CD4-positive, CD25-positive, alpha-beta regulatory T cell (primary cell): ENCODE measurements at places on chromosomes 3 and 15. TPM values are rescaled to one million over a fixed set of nuclear protein-coding genes. Genes with fewer than 3 reads are reported as not detected.
A peak's percentile ranks its signal among the peaks of the same experiment; 100 is the strongest.

Gene ITGA11
- polyA plus RNA-seq, result 0.02 TPM

Gene ADCY5
- polyA plus RNA-seq, result not detected

Gene ZPLD1
- not detected for polyA plus RNA-seq

Gene SPPL2A
- 92.3 TPM for polyA plus RNA-seq

Gene PLAAT1
- not detected for polyA plus RNA-seq

Gene GHSR
- not detected for polyA plus RNA-seq

Gene C3orf80
- not detected for polyA plus RNA-seq

Gene AADACL2
- polyA plus RNA-seq, result not detected

Gene CPNE9
- not detected for polyA plus RNA-seq

Gene IMP3
- 303 TPM for polyA plus RNA-seq

Gene EAF2
- 9.9 TPM for polyA plus RNA-seq

Gene NR2E3
- not detected for polyA plus RNA-seq

Gene PYGO1
- not detected for polyA plus RNA-seq

Gene CELF6
- 0.14 TPM for polyA plus RNA-seq

Gene EPHA3
- polyA plus RNA-seq, result not detected

DNA sequence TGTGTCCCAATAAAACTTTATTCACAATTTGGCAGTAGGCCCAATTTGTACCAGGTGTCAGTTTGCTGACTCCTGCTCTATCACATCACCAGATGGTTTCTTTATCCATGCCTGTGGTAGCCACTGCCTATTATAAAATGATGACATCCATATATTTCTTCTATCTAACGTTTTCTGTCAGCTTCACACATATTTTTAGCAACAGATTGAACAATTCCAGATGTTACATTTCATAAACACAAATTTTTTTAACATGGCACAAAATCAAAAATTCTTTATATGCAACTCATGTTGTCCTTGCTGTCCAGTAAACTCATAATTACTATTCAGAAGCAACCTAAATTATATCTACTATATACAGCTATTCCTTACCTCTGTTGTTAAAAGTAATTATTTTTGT lies 1371.6 kb downstream of the NSUN3 start:
- DNase-seq, result no peak

DNA sequence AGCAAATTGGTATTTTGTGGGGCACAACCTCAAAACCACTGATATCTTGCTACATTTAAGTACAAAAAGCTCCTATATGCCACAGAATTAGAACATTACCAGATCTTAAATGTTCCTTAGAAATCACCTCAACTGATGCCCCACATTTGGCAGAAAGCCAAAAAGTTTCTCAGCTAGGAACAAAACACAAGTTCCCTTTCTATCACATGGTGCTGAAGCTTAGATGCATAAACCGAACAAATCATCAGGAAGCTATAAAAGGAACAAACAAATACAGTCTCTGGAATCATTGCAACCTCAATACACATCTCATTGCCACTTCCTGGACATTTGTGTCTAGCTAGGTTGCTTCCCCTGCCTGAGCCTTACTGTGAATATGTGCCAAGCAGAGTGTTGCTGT lies 492.6 kb downstream of the LPP start:
- DNase-seq, result no peak

DNA sequence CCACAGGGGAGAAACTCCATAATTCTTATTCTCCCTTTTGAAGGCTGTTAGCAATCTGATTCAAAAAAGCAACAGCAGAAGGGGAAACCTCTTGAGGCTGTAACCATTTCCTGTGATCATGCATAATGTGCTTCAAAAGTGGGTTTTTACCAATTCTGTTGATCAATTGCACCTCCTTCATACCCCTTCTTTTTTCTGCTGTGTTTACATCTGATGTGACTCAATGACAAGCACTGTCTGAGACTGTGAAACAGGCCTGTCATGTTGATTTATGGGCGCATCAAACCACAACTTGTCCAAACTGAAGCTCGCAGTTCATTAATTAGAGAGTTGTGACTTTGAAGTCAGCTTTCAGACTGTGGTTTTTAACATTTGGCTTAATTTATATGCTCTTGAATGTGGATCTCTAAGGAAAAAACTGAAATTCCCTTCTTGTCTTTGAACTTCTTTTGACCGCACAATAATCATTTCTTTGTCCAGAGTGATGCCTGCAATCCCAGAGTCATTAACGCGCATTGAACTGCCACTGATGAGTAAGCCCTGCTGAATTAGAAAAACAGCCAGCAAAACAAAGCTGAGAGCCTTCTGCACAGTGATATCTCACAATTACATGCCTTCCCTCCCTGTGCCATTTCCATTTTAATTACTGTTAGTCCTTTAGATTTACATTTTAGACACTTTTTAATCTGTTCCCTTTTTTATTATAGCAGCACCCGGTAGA lies 532.8 kb downstream of the FOXP1 start:
- DNase-seq, result peak; percentile 31

- DNase-seq, result no peak
These were observed 112.4 kb upstream of the CCDC54 start for GRCh38 chr3:107264888-107265287.

DNA sequence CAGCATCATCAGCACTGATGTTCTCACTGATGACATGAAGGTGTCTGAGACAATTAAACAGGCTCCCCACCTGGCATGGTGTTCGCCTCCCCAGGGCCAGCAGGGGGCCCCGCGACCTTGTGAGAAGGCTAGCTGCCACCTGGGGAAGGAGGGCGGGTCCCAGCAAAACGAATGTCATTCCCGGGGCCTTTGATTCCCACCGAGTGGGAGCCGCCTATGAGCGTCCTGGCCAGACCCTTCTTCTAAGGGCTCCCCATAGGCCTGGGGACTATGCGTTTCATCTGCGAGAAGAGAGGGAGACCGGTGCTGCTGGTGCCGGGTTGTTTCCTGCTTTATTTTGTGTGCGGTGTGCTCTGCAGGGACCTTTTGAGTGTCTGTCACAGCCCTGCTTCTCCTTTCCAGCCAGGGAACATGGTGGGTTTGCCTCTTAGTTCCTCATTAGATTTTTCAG lies 20.5 kb upstream of the MINDY4B start:
- DNase-seq, result peak; percentile 11

DNA sequence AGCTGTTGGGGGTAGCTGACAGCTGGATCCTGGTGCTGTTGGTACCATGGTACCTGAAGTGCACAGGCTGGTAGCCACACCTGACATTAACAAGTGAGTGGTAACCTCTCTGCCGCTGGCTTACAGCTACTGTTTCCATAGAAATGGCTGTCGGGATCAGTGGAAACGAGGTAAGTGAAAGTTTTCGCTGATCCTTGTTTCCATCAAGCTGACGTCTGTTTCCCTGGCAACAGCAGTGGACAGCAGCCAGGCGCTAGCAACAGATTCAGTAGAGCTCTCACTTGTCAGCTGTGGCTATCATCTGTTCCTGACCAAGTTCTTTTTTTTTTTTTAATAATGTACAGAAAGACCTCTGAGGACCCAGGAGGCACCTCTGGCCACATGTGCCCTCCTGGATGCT lies 166.2 kb downstream of the CHDH start:
- DNase-seq, result no peak

DNA sequence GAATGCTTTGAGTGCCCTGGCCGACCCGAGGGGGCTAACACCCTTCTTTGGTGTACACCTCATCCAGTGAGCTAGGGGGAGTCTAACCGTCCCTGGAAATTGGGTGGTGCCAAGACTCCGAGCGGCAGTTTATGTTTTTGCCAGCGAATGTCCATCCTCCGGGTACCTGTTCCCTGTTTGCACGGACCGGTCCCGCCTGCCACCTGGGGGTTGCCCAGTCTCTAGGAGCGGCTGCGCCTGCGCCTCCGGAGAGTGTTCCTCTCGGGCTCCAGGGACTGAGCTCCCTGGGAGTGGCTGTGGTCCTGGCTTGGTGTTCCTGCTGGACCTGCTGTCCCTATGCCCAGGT lies 913 bp upstream of the WNT7A start:
- no peak for DNase-seq

DNA sequence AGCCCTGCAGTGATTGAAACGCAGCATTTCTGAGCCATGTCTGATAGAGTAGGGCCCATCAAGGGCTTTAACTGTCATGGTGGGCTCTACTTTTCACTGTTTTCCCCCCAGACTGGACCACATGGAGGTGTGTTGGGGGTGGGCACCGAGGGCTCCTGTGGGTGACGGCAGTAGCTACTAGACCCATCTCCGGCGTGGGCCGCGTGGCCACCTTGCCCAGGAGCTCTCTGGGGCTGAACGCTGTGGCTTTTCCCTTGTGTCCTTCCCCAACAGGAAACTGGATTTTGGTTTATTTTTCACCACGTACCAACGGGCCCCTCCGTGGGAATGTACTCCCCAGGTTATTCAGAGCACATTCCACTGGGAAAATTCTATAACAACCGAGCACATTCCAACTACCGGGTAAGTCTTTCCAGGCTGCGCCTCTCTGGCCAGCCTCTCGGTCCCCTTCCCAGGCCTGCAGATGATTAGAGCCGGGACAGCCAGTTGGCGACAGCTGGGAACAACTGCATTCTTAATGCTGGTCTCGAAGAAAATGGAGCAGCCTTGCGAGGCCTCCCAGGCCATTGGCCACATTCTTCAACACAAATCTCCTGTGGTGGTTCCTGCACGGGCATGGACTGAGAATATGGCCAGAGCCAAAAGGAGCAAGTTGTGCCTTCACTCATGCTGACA lies 67.7 kb downstream of the MESD start:
- DNase-seq, result no peak

GRCh38 chr3:58996730-58997129 lies 53.1 kb downstream of the CFAP20DC start:
- DNase-seq, result no peak

DNA sequence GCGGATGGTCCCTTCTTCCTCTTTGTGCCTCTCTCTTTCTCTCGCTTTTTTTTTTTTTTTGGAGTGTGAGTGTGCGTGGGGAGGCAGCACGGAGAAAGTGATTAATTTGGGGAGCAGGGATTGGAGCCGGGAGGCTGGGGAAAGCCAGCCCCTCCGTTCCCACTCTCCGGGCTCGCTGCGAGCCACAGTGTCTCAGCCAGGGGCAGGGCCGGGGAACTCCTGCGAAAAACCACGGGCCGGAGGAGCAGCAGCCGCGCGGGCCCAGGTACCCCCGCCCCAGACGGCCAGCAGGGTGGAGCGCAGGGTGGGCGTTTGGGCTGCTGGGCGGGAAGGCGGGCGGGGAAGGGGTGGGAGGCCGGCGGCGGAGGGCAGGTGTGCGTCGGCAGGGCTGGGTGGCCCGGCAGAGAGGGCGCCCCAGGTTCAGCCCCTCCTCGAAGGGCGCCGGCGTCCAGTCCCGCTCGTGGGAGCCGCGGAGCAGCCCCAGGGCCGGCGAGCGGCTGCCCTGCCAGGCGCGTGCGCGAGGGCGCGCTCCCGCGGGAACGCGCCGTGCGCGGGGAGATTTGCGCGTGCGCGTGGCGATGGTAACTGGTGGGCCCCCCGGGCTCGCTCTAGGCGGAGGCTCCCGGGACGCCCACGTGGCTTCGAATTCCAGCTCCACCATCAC lies 1.4 kb downstream of the CHL1 start:
- no peak for DNase-seq

DNA sequence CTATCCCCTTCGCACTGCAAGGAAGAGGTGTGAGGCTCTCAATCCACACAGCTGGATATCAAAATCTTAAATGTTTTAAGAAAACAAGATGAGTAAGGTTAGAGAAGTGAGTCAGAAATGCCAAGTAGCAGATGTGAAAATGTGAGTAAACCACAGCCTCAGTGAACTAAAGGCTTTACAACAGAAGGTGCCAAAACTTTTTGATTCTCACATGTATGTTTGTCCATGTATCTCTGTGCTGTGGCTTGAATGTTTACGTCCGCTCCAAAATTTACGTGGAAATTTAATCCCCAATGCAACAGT lies 126.8 kb upstream of the PFN2 start:
- DNase-seq, result no peak
